SJCRH30 (cell line): ENCODE measurements at places on chromosomes 12 and 14.

DNA sequence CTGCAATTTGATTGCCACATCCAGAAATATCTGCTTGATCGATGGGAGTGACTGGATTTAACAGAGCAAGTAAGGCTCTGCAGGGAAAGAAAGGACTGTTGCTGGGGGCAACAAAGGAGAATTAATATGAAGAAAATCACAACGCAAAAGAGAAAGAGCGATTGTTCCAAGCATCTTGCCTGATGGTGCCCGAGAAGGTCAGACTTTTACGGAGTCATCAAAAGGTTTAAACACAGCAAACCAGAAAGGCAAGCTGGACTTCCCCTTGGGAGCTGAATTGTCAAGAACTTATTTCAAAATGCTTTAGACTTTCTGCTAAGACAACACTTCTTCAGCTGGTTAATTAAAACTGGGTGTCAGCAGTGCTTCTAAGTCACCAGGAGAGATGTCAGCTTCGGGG is 791.5 kb downstream of the MED13L start:
- H3K27me3 ChIP-seq = no peaks in the 10 kb centered on the region
- no peak overlapping the region for H3K4me3 ChIP-seq
- no peaks in the 10 kb centered on the region for H3K4me1 ChIP-seq
- no peak for DNase-seq
- no peak overlapping the region for H3K27ac ChIP-seq

DNA sequence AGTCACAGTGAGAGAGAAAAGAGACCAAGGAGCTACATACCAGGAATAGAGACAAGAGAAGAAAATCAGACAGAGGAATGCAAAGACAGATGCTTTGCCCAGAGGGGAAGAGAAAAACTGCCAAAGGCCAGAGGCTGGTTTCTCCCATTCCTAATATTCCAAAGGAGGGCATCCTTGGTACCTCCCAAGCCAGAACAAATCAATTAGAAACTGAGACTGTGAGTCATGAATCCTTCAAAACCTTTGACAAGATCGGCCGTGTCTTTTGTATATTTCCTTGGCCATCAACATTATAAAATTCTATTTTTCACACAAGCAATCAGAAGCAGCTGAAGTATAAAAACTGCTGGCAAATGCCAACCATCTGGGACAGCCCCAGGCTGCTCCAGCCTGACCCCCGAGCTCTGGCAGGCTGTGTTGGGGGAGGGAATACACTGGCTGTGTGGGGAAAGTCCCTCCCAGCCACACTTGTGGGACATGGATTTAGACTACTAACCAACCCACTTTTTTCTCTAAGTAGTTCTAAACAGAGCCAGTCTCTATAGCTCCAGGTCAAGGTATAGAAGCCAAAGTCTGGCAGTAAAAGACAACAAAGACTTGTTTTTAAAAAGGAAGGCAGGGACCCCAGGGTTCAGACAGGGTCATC is 13.7 kb downstream of the POMT2 start:
- no peaks in the 10 kb centered on the region for H3K27me3 ChIP-seq
- DNase-seq = peak; percentile 86
- H3K36me3 ChIP-seq = 0 out of 2 replicates have a peak, but pooled peaks cover 8% of the 10 kb centered on the region
- H3K4me3 ChIP-seq = peak overlapping the region; percentile 16
- peak overlapping the region; percentile 100 for H3K27ac ChIP-seq

GRCh38 chr14:101217616-101218371 is 314.3 kb upstream of the RTL1 start:
- no peak overlapping the region for H3K27ac ChIP-seq
- H3K36me3 ChIP-seq = no peaks in the 10 kb centered on the region
- H3K4me3 ChIP-seq = no peak overlapping the region
- DNase-seq = no peak

- H3K4me3 ChIP-seq = no peak overlapping the region
- no peak for DNase-seq
- no peaks in the 10 kb centered on the region for H3K36me3 ChIP-seq
- no peaks in the 10 kb centered on the region for H3K27me3 ChIP-seq
Measured at GRCh38 chr12:99435095-99435791, 212.3 kb upstream of the GARIN6 start.

- H3K27ac ChIP-seq = no peak overlapping the region
- H3K4me3 ChIP-seq = no peak overlapping the region
- no peaks in the 10 kb centered on the region for H3K4me1 ChIP-seq
- H3K27me3 ChIP-seq = peaks cover 6% of the 10 kb centered on the region; the same call in 1 of the 2 replicates
- DNase-seq = peak; percentile 16
- H3K36me3 ChIP-seq = no peaks in the 10 kb centered on the region
Measured at GRCh38 chr12:113065126-113066007, 8.8 kb downstream of the DTX1 start.

GRCh38 chr12:88241862-88242570 is 99.9 kb downstream of the TMTC3 start:
- peaks cover 8% of the 10 kb centered on the region; the same call in 1 of the 2 replicates for H3K4me1 ChIP-seq
- no peaks in the 10 kb centered on the region for H3K36me3 ChIP-seq
- DNase-seq = no peak
- no peak overlapping the region for H3K4me3 ChIP-seq
- peak overlapping the region; percentile 19; the same call in 1 of the 2 replicates for H3K27ac ChIP-seq

DNA sequence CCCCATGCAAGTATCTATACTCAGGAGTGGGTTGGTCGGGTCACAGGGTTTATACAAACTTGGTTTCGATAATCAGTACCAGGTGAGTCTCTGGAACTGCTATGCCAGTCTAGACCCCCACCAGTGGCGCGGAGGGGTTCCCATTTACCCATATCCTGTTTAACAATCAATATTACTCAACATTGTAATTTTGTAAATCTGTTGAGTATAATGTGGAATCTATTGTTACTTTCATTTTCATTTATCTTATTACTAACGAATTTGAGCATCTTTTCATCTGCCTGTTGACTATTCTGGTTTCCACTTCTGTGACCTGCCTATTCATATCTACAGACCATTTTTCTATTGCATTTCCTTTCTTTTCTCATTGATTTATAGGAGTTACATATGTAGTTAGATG is 275.2 kb upstream of the CRY1 start:
- H3K27ac ChIP-seq = no peak overlapping the region
- DNase-seq = no peak
- no peaks in the 10 kb centered on the region for H3K36me3 ChIP-seq
- no peaks in the 10 kb centered on the region for H3K27me3 ChIP-seq

DNA sequence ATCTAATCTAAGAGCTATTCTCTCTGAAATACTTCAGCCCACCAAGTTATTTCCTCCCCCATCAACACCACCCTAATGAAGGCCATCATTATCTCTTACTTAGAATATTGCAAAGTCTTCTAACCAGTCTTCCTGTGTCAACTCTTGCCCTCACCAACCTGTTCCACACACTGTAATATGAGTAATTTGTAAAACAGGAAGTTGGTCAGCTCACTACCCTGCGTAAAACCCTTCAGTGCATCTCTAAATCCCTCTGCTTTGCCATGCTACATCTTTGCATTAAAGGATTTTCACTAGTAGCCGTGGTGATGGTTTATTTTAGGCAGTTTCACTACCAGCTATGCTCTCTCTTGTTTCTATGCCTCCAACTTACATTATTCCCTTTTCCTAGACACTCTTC is 70.0 kb downstream of the KIF21A start:
- H3K4me1 ChIP-seq = no peaks in the 10 kb centered on the region
- no peak overlapping the region for H3K27ac ChIP-seq
- no peaks in the 10 kb centered on the region for H3K27me3 ChIP-seq
- H3K4me3 ChIP-seq = no peak overlapping the region
- DNase-seq = peak; percentile 6

DNA sequence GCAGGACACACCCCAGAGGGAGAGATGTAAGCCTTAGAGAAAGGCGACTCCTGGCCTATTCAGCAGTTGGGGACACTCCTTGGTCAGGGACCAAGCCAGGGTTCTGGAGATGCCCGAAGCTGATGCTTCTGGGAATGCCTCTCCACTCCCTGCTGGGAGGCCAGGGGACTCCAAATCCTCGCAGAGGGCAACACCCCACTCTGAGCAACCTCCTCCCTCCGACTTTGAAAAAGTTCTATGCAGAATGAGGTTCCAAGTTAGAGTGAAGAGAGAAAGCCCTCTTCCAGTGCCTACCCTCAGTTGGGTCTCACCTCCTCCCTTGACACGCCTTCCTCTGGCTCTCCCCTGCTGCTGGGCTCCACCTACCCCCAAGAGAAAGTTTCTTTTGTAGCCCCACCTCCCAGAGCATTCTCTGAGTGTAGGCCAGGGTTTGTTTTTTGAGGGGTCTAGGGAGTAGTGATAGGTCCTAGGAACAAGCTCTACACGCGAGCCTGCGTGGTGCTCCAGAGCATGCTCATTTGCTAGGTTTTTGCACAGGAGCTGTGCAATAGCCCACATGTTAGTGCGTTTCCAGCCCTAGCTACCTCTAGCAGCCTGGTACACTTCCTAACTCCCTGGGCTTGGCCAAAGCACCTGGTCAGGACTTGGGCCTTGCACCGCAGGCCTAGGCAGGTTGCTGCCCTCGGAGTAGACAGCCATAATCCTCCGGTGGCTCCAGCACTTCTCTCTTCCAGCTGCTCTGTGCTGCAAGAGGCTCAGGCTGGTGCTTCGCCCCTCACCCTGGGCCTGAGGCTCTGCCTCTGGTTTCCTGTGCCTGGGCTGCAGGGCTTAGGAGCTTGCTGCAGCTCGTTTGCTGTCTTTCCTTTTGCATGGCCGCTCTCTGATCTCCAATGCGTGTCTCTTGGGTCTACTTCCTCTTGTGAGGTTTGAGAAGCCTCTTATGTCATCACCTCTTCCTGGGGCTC is 590 bp upstream of the CEBPE start:
- H3K4me3 ChIP-seq = no peak overlapping the region
- peaks cover 13% of the 10 kb centered on the region for H3K4me1 ChIP-seq
- no peak for DNase-seq
- no peak overlapping the region for H3K27ac ChIP-seq

DNA sequence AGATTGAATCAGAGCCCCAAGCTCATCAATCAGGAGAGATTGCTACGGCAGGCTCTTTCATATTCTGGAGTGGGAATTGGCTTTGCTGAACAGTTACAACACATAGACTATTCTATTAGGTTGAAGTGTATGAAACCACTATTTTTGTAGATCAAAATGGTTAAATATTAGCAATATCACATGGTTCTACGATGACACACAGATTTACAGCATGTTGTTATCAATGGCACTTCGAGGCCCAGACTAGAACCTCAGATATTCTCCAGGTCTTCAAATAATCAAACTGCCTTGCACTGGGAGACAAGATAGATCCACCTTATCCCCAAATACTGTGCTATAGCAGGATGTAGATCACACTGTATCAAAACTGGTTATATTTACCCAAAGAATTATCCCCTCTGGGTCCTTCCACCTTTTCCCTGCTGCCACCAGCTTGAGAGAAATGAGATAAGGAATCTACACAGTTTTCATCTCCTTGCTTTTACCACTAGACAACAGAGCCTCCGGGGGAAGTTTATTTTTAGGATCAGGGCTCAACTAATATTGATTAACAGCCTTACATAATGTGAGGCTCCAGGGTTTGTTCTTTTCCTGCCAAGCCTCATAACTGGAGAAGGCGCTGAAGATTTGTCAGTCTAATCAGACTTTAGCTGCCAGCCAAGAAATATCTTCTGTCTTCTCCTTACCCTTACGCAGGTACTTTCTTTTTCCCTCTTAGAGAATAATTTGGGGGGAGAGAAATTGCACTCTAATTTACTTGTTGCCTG is 507.1 kb downstream of the DIO2 start:
- H3K27ac ChIP-seq = no peak overlapping the region
- H3K4me1 ChIP-seq = no peaks in the 10 kb centered on the region
- H3K36me3 ChIP-seq = no peaks in the 10 kb centered on the region
- no peaks in the 10 kb centered on the region for H3K27me3 ChIP-seq

GRCh38 chr12:47813511-47814196 is 6.0 kb downstream of the HDAC7 start:
- H3K4me3 ChIP-seq = peak overlapping the region; percentile 43
- H3K27me3 ChIP-seq = no peaks in the 10 kb centered on the region
- peak; percentile 47 for DNase-seq
- peak overlapping the region; percentile 20; the same call in 1 of the 2 replicates for H3K27ac ChIP-seq
- H3K4me1 ChIP-seq = peaks cover 37% of the 10 kb centered on the region

GRCh38 chr14:87432698-87433097 is 560.3 kb downstream of the GALC start:
- no peaks in the 10 kb centered on the region for H3K27me3 ChIP-seq
- no peak overlapping the region for H3K4me3 ChIP-seq

DNA sequence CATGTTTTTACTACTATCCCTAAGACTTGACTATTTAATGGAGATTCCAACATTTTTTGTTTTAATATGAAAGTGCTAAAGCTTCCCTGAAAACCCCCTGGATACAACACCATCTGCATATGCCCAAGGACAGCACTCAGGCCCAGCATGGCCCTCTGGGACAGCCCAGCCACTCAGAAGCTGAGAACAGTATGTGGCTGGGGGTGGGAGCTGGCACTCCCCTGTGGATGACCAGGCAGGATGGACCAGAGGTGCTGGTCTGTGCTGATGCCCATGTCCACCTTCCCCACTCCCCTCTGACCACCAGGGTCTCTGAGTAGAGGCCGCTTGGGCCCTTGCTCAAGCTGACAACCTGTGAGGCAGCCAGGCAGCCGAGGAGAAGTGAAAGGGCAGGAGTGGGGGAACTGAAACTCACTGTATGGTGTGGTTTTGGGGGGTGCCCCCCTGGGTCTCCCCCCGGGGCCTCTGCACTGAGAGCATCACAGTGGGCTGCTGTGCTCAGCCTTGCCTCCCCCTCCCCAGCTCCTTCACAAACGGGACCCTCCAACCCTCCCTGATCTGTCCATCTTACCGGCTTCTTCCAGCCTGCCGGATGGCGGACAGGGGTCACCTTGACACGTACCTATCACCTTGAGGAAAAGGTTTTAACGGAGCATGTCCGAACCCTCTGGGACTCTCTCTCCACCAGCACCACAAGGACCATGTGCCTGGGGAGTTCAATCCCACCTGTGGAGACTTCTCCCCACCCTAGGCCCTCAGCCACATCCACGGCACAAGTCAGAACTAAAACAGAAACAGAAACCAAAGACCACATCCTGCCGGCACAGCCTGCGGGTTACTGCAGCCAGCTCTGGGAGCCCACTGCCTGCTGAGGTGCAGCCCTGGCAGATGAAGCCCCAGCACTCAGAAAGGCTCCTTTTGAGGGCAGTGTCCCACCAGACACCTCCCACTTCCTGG is at the start of gene TMEM229B:
TMEM229B (minus strand) TSS at position 785 of the 957 bp plus-strand sequence. CDS start 14,798 bp downstream, outside the sequence.
- no peak within 1 kb of the TSS for H3K27ac ChIP-seq
- H3K36me3 ChIP-seq = no peaks in the 10 kb centered on the region
- H3K4me1 ChIP-seq = peaks cover 3% of the 10 kb centered on the region
- H3K4me3 ChIP-seq = no peak within 1 kb of the TSS
- no peak for DNase-seq
- no peaks in the 10 kb centered on the region for H3K27me3 ChIP-seq

GRCh38 chr12:89845767-89846166 is 137.1 kb upstream of the ATP2B1 start:
- no peak overlapping the region for H3K4me3 ChIP-seq
- H3K4me1 ChIP-seq = no peaks in the 10 kb centered on the region
- no peaks in the 10 kb centered on the region for H3K27me3 ChIP-seq
- H3K36me3 ChIP-seq = no peaks in the 10 kb centered on the region

- no peak overlapping the region for H3K27ac ChIP-seq
- no peak for DNase-seq
- H3K27me3 ChIP-seq = no peaks in the 10 kb centered on the region; the same call in 1 of the 2 replicates
- no peak overlapping the region for H3K4me3 ChIP-seq
- no peaks in the 10 kb centered on the region for H3K36me3 ChIP-seq
- no peaks in the 10 kb centered on the region for H3K4me1 ChIP-seq
Measured at GRCh38 chr14:101404426-101405170, 156.7 kb upstream of the DIO3 start.
